Activated CD4-positive, alpha-beta T cell treated with anti-CD3 and anti-CD28 coated beads, Interleukin-2, amount 10 ng/mL, durations not matched to agents 7 days and 5 days (primary cell): ENCODE measurements at places on chromosomes 5 and 9. TPM values are rescaled to one million over a fixed set of nuclear protein-coding genes. Genes with fewer than 3 reads are reported as not detected.

The JAKMIP2 gene
- total RNA-seq = 4.3 TPM

The NR2F1 gene
- total RNA-seq = not detected

The SOHLH1 gene
- total RNA-seq = not detected

The CCDC183 gene
- 1.1 TPM for total RNA-seq

The LCN10 gene
- total RNA-seq = not detected

The CTNND2 gene
- not detected for total RNA-seq

GRCh38 chr9:90808890-90809685 is 7.5 kb downstream of the SYK start:
- H3K4me3 ChIP-seq = no peak overlapping the region
- DNase-seq = no peak
- peaks cover 38% of the 10 kb centered on the region for H3K27me3 ChIP-seq

DNA sequence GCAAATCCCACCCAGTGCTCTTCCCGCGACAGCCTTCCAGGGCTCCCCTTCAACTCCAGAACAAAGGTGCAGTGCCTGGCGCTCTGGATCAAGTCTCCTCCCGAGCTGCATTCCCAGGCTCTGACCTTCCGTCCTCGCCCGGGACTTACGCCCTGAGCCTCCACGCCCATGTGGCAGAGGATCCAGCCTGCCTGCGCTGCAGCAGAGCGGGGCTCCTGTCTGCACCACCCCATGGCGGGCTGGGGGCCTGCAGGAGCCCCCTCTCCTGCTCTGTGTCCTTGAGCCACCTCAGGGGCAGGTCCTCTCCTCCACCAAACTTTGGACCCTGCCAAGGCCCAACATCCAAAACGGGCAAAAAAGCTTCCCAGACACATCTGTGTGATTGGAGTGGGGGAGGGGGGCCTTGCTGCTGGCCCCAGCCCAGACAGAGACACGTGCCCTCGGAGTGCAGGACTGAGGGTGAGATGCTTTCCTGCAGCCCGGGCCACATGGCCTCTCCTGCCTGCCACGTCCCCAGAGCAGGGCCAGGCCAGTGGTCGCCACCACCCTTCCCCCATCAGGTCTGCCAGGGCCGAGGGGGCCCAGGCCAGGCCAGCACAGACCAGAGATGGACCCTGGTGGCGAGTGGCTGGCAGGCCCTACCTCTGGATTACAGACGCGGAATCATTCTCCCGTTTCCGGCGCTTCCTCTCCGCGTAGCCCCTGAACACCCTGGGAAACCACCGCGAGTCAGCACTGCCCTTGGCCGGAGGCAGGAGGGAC is 4.4 kb downstream of the NSMF start:
- no peaks in the 10 kb centered on the region for H3K27me3 ChIP-seq
- H3K4me1 ChIP-seq = peaks cover 42% of the 10 kb centered on the region
- DNase-seq = no peak
- peaks cover 11% of the 10 kb centered on the region for H3K36me3 ChIP-seq
- peak overlapping the region; percentile 85 for H3K27ac ChIP-seq

- no peaks in the 10 kb centered on the region for H3K4me1 ChIP-seq
- DNase-seq = no peak
- no peaks in the 10 kb centered on the region for H3K27me3 ChIP-seq
- H3K36me3 ChIP-seq = no peaks in the 10 kb centered on the region
- H3K27ac ChIP-seq = no peak overlapping the region
Observed at GRCh38 chr5:105274079-105274478, 1711.5 kb upstream of the NUDT12 start.

DNA sequence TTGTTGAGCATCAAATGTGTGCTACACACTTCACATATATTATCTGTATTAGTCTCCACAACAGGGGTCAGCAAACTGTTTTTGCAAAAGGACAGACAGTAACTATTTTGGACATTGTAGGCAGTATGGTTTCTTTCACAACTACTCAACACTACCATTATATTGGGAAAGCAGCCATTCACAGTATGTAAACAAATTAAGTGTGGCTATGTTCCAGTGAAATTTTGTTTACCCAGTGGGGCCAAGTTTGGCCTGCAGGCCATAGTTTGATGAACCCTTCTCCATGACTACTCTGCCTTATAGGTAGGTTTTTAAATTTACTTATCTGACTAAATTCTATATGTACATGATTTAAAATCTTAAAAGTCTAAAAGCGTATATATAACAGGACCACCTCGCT is 13.0 kb upstream of the FAM151B start:
- DNase-seq = no peak
- H3K27ac ChIP-seq = no peak overlapping the region
- H3K36me3 ChIP-seq = peaks cover 19% of the 10 kb centered on the region
- H3K4me3 ChIP-seq = no peak overlapping the region
- H3K4me1 ChIP-seq = no peaks in the 10 kb centered on the region
- H3K27me3 ChIP-seq = no peaks in the 10 kb centered on the region

DNA sequence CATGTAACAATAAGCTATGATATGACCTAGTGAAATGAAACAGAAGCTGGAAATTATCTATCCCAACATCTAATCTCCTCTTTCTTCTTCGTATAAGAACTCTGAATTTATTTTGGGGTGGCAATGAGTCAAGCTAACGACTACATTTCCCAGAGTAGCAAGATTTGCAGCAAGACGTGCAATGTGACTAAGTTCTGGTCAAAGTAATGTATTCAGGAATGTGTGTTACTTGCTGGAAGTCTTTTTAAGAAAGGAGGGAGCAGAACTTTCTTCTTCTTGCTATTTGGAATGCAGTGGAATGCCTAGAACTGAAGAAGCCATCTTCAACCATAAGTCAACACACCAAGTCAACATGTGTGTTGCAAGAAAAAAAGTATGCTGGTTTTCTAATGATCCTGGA is 406.6 kb upstream of the MEF2C start:
- no peaks in the 10 kb centered on the region for H3K4me1 ChIP-seq
- DNase-seq = no peak
- H3K27ac ChIP-seq = no peak overlapping the region
- H3K27me3 ChIP-seq = no peaks in the 10 kb centered on the region
- H3K4me3 ChIP-seq = no peak overlapping the region
- H3K36me3 ChIP-seq = no peaks in the 10 kb centered on the region

- peaks cover 2% of the 10 kb centered on the region for H3K36me3 ChIP-seq
- DNase-seq = no peak
- H3K27me3 ChIP-seq = peaks cover 51% of the 10 kb centered on the region
- H3K4me1 ChIP-seq = peaks cover 10% of the 10 kb centered on the region
- no peak overlapping the region for H3K27ac ChIP-seq
Observed at GRCh38 chr9:121596515-121596914, 54.9 kb upstream of the DAB2IP start.

GRCh38 chr5:78235289-78235688 is 59.2 kb downstream of the AP3B1 start:
- H3K4me3 ChIP-seq = no peak overlapping the region
- no peak for DNase-seq
- peaks cover 10% of the 10 kb centered on the region for H3K36me3 ChIP-seq
- no peaks in the 10 kb centered on the region for H3K4me1 ChIP-seq
- no peak overlapping the region for H3K27ac ChIP-seq
- H3K27me3 ChIP-seq = no peaks in the 10 kb centered on the region

DNA sequence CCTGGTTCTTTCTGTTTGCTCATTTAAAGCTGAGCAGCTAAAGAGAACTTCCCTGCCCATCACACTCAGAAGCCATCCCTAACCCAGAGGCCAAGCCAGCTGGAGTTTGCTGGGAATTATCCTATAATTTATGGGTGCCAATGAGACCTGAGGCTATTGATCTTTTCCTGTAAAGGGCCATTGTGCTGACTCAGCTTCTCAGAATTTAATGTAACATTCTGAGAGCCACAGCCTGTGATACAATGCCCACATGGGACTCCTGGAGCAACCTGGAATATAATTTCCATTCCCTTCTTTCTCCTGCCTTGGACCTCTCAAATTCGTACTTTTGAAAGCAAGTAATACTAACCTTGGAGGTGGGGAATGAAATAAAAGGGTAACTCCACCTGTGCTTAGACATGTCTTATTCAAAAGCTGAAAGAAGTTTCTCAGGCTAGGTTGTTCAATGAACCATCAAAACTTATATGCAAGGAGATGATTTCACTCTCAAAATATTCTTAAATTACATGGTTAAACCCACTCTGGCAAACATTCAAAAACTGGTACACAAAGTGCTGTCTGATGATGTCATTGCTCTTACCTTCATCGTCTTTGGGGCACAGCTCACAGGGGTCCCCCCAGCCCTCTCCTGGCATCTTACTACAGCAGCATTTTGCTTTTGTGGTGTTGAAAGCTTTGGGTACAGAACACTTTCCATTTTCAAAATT is 206.7 kb downstream of the SLC12A2 start:
- no peaks in the 10 kb centered on the region for H3K36me3 ChIP-seq
- DNase-seq = no peak
- H3K4me3 ChIP-seq = no peak overlapping the region
- H3K27me3 ChIP-seq = no peaks in the 10 kb centered on the region

DNA sequence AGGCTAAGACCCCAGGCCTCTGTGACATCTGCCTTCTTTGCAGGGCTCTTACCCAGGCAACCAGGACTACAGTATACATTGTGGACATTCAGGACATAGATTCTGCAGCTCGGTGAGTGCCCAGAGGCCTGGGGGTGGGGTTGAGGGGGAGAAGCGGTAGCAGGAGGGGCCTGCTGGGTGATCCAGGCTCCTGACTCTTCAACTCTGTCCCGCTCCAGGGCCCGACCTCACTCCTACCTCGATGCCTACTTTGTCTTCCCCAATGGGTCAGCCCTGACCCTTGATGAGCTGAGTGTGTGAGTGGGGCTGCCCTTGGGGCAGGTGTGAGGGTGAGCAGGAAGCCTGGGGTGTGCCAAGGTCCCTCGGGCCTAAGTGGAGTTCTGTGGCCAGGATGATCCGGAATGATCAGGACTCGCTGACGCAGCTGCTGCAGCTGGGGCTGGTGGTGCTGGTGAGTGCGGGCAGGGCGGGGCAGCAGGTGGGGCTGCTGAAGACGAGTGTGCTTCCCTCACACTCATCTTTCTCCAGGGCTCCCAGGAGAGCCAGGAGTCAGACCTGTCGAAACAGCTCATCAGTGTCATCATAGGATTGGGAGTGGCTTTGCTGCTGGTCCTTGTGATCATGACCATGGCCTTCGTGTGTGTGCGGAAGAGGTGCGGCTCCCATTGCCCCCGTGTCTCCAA is 19.8 kb downstream of the GPRIN1 start:
- H3K4me3 ChIP-seq = no peak overlapping the region
- H3K27ac ChIP-seq = no peak overlapping the region
- no peaks in the 10 kb centered on the region for H3K27me3 ChIP-seq
- no peaks in the 10 kb centered on the region for H3K36me3 ChIP-seq
